Ovary (tissue), 10 donors: ENCODE measurements at places on chromosomes 2 and 18. TPM values are rescaled to one million over a fixed set of nuclear protein-coding genes. Genes with fewer than 3 reads are reported as not detected.

- H3K27ac ChIP-seq, result no peak overlapping the region
- no peak overlapping the region for H3K4me3 ChIP-seq
- H3K4me1 ChIP-seq, result peaks cover 4% of the 10 kb centered on the region
- DNase-seq, result no peak
- H3K36me3 ChIP-seq, result no peaks in the 10 kb centered on the region
Observed at GRCh38 chr2:67974559-67975430, 88.0 kb downstream of the C1D start.

- no peaks in the 10 kb centered on the region for H3K27me3 ChIP-seq
- H3K4me3 ChIP-seq, result no peak overlapping the region
- H3K27ac ChIP-seq, result no peak overlapping the region
- H3K4me1 ChIP-seq, result no peaks in the 10 kb centered on the region
- no peak for DNase-seq
Observed at GRCh38 chr2:23692851-23693605, 233.9 kb downstream of the ATAD2B start.

DNA sequence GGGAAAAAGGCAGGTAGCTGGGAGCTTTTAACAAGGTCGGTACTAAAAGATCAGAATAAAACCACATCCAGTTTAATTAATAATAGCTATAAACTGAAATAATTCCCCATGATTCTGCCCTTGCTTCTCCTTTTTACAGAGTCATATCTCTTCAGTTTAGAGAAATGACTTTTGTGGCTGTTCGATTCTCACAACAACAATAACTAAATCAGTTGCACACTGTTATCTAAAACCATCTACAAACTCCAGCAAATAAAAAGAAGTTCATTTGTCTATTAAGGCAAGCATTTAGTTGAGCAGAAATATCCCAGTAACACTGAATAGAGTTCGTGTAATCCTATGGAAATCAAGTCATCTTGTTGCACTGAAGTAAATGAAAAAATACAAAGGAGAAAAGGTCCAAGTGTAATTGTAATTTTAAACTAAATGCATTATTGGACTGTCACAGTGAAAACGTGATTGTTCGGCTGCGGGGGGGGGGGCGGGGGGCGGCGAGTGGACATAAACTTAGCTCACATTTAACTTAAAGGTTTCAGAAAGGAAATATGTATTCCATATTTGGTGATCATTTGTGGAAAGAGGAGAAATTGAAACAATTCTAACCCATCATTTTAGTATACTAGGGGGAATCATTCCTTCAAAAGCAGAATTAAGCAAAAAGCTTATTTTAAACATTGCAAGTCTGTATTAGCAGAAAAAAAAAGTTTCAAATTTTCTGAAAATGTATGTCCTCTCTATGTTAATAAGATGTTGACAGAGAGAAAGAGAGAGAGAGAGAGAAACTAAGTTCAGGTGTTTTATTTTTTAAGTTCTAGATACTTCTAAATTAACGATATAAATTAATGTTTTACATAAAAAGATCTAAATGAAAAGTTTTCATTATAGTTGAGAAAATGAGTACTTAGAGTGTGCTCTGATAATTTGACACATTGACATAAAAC is 144.5 kb downstream of the MEIS1 start:
- no peaks in the 10 kb centered on the region for H3K27me3 ChIP-seq
- peaks cover 5% of the 10 kb centered on the region for H3K4me1 ChIP-seq
- no peak for DNase-seq
- no peaks in the 10 kb centered on the region for H3K36me3 ChIP-seq
- no peak overlapping the region for H3K4me3 ChIP-seq

GRCh38 chr18:22830511-22830910 is 102.6 kb upstream of the RBBP8 start:
- no peaks in the 10 kb centered on the region for H3K36me3 ChIP-seq
- H3K27ac ChIP-seq, result no peak overlapping the region
- no peaks in the 10 kb centered on the region for H3K27me3 ChIP-seq
- DNase-seq, result no peak
- no peak overlapping the region for H3K4me3 ChIP-seq
- no peaks in the 10 kb centered on the region for H3K4me1 ChIP-seq

DNA sequence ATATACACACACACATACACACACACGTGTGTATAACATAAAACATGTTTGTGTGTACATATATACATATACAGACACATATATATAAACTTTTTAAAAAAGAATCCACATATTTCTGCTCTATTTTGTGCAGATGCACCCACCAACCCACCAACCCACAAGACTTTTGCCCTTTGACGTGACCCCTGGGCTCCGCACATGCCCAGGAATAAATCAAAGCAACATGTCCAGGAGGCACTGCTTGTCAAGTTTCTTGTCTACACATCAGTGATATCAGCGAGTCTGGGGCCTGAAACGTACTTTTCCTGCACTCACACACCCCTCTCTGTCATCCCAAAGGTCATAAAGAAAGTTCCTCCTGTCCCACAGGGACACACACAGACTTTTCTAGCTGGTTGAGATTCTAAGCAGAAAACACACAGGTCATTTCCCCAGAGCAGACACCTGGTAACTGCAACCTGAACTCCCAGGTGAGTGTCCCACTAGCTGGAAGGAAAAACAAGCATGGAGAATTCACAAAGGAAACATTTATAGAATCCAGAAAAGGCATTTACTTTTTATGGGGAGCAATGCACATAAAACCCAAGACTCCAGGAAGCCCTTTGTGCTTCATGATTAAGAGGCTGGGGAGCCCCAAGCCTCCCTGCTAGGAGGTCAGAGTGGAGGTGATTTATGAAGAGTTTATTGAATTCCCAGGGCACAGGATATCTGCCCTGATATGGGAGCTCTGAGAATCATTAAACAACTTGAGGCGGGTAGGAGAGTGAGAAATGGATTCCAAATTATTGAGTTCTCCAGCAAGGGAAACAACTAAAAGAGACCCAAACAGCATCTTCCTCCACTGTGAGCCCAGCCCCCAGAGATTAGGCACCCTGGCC is 211.6 kb downstream of the MGAT5 start:
- H3K27me3 ChIP-seq, result no peaks in the 10 kb centered on the region
- H3K27ac ChIP-seq, result no peak overlapping the region
- no peaks in the 10 kb centered on the region for H3K36me3 ChIP-seq
- DNase-seq, result no peak

GRCh38 chr2:119149611-119150010 is 8.9 kb downstream of the C1QL2 start:
- H3K4me3 ChIP-seq, result no peak overlapping the region
- H3K4me1 ChIP-seq, result no peaks in the 10 kb centered on the region
- H3K27ac ChIP-seq, result no peak overlapping the region
- H3K36me3 ChIP-seq, result no peaks in the 10 kb centered on the region
- no peaks in the 10 kb centered on the region for H3K27me3 ChIP-seq
- no peak for DNase-seq

- H3K36me3 ChIP-seq, result no peaks in the 10 kb centered on the region
- no peak for DNase-seq
- no peaks in the 10 kb centered on the region for H3K4me1 ChIP-seq
- H3K4me3 ChIP-seq, result no peak overlapping the region
Observed at GRCh38 chr2:136858656-136859055, 93.3 kb downstream of the THSD7B start.

DNA sequence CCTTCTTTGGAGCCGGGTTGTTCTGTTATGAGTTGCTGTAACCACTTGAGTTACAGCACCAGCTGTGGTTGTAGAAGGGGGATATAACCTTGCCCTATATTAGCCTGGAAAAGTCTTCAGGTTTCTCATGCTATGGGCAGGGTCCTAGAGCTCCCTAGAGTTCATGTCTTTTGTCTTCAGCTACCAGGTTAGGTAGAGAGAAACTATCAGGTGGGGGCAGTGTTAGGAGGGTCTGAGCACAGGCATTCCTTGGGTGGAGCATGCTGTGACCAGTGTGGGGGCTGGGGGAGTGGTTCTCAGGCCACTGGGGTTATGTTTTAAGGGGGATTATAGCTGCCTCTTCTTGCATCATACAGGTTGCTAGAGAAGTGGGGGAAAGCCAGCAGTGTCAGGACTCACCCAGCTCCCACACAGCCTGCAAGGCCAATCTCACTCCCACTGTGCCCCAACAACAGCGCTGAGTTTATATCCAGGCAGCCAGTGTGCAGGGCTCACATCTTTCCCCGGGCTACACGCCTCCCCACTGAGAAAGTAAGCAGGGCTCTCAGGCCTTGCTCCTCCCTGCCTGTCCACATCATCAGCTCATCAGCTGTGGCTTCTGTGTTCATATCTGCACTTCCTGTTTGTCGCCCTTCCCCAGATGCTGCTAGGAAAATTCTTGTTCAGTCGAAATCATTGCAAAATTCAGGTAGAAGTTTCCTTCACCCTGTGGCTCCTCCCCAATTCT is 133.8 kb upstream of the NRXN1 start:
- DNase-seq, result no peak
- H3K4me3 ChIP-seq, result no peak overlapping the region
- H3K4me1 ChIP-seq, result no peaks in the 10 kb centered on the region
- no peaks in the 10 kb centered on the region for H3K36me3 ChIP-seq
- H3K27ac ChIP-seq, result no peak overlapping the region

DNA sequence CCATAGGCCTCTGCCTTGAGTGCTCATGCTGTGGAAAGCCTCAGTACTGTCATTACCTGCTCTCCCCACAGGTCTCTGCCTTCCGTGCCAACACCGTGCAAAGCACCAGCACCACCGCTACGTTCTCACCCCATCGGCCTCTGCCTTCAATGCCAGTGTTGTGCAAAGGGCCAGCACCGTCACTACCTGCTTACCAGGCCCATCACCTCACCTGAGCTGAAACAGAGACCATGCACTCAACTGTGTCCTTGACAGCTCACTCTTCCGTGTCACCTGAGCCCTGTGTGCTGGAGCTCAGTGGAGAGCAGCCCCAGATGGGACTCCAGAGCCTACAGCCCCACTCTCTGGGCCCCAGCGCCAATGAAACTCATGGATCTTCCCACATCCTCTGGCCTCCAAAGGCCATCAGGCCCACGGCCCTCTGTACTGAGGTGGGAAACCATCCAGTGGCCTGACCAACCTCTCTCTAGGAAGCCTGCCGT is 62.7 kb downstream of the ZNF516 start:
- no peak overlapping the region for H3K4me3 ChIP-seq
- no peaks in the 10 kb centered on the region for H3K36me3 ChIP-seq
- H3K27me3 ChIP-seq, result no peaks in the 10 kb centered on the region
- H3K27ac ChIP-seq, result no peak overlapping the region
- peaks cover 31% of the 10 kb centered on the region for H3K4me1 ChIP-seq
- DNase-seq, result no peak

DNA sequence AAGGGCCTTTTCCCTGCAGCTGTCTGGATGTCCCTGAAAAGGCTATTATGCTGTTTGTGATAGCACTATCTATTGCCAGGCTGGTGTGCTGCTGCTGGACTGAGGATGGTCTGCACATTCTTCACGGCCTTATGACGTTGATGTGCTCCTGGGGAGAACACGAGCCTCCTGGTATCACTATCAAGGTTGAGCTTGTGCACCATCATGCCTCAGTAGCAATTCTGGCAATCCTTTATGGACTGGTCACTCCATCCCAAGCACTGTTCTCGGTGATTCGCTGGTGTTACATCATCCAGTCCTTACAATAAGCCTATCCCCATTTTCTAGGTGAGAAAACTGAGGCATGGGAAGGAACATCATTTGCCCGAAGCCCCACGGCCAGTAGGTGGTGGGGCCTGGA is 18.2 kb upstream of the CCBE1 start:
- peak overlapping the region; percentile 50 for H3K27ac ChIP-seq
- H3K4me3 ChIP-seq, result no peak overlapping the region
- H3K36me3 ChIP-seq, result no peaks in the 10 kb centered on the region

DNA sequence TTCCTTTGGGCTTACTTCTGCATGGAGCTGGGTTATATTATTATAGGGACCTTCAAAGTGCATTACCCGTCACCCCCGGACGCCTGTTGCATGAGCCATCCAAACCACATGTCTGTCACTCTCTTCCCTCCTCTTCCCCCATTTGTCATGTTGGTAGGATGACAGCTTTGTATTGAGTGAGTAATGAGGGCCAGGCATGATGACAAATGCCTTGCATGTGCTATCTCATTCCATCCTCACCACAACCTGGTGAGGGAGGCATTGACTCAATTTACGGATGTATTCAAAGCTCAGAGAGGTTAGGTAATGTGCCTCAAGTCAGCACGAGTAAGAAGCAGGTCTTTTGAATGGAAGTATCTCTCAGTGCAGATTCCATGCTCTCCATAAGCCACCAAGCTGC is 510.5 kb upstream of the TNP1 start:
- no peak overlapping the region for H3K27ac ChIP-seq
- no peak overlapping the region for H3K4me3 ChIP-seq
- no peaks in the 10 kb centered on the region for H3K36me3 ChIP-seq
- no peak for DNase-seq
- no peaks in the 10 kb centered on the region for H3K27me3 ChIP-seq

DNA sequence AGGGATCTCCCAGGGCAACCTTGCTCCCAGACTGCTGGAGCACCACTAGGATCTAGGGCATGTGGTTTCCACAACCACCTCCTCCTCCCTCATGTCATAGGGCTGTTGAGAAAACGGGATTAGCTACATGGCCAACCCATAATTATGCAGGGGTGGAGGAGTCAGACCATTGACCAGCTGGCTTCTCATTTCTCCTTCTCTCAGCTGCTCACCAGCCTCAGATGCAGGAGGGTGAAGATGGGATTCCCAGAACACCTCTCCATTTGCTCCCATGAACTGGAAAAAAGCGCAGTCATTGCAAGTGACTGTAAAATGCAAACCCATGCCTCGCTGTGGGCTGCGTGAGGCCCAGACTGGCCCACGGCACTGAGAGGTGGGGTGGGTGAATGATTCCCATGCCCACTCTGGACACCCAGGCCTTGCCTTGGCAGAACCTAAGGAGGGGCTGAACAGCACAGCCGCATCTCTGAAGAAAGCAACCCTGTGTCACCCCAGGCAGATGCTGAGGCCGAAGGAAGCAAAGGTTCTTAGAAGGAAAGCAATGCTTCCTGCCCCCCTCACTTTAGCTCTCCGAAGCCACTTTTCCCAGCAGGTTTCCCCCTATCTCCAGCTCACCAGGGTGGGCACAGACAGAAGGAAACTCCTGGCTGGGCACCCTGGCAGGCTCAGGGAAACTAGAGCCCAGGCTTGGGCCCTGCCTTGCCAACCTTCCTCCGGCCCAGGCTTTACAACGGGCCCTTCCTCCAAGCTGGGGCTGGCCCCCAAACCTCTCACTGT is 69.6 kb upstream of the RTN4 start:
- H3K4me1 ChIP-seq, result peaks cover 6% of the 10 kb centered on the region
- H3K36me3 ChIP-seq, result no peaks in the 10 kb centered on the region

DNA sequence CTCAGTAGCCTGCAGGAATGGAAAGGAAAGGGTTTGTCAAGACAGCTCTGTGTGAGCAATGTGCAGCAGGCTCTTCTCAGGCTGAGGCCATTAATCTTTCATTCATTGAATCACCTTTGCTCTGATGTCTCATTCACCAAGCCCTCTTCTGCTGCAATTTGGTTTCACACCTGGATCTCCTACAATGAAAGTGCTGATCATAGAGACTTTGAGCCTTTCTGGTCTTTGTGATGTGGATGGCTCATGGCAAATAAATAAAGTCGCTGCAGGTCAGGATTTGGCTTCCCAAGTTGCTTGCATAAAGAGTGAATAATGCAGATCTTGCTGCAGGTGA is 95.8 kb upstream of the SPRED2 start:
- H3K4me1 ChIP-seq, result no peaks in the 10 kb centered on the region
- DNase-seq, result no peak
- H3K36me3 ChIP-seq, result no peaks in the 10 kb centered on the region

- no peak overlapping the region for H3K4me3 ChIP-seq
- H3K36me3 ChIP-seq, result no peaks in the 10 kb centered on the region
- DNase-seq, result no peak
- H3K4me1 ChIP-seq, result no peaks in the 10 kb centered on the region
Observed at GRCh38 chr2:171407030-171407675, 26.6 kb downstream of the METTL8 start.

- DNase-seq, result no peak
- H3K4me1 ChIP-seq, result peaks cover 10% of the 10 kb centered on the region
- H3K36me3 ChIP-seq, result no peaks in the 10 kb centered on the region
- H3K27me3 ChIP-seq, result no peaks in the 10 kb centered on the region
Observed at GRCh38 chr2:174327841-174328113, 7.0 kb upstream of the SP9 start.

ABHD1 gene
- 2.4 TPM for total RNA-seq

STARD6 gene
- total RNA-seq, result not detected

LHCGR gene
- 1.7 TPM for total RNA-seq

CXCR1 gene
- 0.37 TPM for total RNA-seq

REEP1 gene
- 6.4 TPM for total RNA-seq
